ENCODE measurements at places on chromosomes 2 and 18. TPM values are rescaled to one million over a fixed set of nuclear protein-coding genes. Genes with fewer than 3 reads are reported as not detected.

POLR1B gene
- total RNA-seq: 36.1 TPM

ZNF892 gene
- 6.4 TPM for total RNA-seq

CPLX4 gene
- total RNA-seq: not detected

CCDC121 gene
- 1.4 TPM for total RNA-seq

THADA gene
- 43.0 TPM for total RNA-seq

Data from thoracic aorta endothelial cell (primary cell).